ENCODE measurements at places on chromosomes 16 and 17. TPM values are rescaled to one million over a fixed set of nuclear protein-coding genes. Genes with fewer than 3 reads are reported as not detected.

The SPATA22 gene
- not detected for total RNA-seq

The PTX4 gene
- total RNA-seq = 0.20 TPM

The WFDC1 gene
- total RNA-seq = not detected

The KRT34 gene
- 1.00 TPM for total RNA-seq

The UTS2R gene
- total RNA-seq = not detected

The GAST gene
- not detected for total RNA-seq

The CSH1 gene
- total RNA-seq = not detected

The TMEM95 gene
- not detected for total RNA-seq
